Glutamatergic neuron (in vitro differentiated cells): ENCODE measurements at places on chromosomes 2 and 18. TPM values are rescaled to one million over a fixed set of nuclear protein-coding genes. Genes with fewer than 3 reads are reported as not detected.

DNA sequence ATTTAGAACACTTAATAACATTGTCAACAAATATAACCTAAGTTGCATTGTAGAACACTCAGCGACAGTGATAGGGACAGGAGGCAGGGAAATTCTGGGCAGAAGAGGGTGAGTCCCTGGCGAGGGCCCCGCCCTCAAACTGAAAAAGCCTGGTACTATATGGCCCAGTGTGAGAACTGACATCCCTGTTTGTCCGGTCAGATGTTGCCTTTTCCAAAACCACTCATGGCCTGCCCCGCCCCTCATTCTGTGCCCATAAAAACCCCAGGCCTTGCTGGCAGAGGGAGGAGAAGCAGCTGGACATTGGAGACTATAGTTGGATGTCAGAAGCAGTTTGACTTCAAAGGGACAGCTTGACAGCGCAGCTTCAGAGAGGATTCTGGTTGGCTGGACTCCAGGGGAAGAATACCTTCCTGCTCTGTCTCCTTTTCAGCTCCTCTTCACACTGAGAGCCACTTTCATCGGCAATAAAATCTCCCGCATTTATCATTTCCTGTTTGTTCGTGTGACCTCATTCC is 47.0 kb downstream of the FAM117B start:
- peaks cover 8% of the 10 kb centered on the region for H3K4me1 ChIP-seq
- no peak overlapping the region for H3K4me3 ChIP-seq
- H3K27ac ChIP-seq = no peak overlapping the region

DNA sequence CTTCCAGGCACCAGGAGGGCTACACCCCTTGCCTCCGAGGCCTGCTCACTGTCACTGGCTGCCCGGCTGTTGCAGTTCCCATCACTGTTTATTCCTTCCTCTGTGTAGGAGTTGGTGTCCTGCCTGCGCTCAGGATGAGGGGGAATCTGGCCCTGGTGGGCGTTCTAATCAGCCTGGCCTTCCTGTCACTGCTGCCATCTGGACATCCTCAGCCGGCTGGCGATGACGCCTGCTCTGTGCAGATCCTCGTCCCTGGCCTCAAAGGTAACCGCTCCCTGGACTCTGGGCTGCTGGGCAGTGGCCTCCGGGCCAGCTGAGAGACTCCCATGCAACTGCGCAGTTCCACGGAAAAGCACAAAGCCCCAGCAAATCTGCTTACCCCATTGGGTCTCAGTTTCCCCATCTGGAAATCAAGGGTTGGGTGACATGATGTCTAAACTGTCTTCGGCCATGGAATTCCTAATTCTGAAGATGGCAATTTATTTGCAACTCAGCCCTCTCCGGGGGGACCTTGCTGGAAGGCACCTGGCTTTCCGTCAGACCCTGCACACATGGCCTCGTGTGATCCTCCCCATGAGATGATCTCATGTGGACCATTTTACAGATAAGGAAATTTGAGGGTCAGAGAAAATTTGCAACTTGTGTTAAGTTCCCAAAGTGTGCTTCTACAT is 9.4 kb downstream of the COLEC11 start:
- no peak overlapping the region for H3K27ac ChIP-seq
- no peak overlapping the region for H3K4me3 ChIP-seq
- H3K4me1 ChIP-seq = peaks cover 3% of the 10 kb centered on the region
- no peak for DNase-seq
- H3K27me3 ChIP-seq = no peaks in the 10 kb centered on the region
- H3K36me3 ChIP-seq = no peaks in the 10 kb centered on the region

Gene HOXD13
- total RNA-seq = 0.17 TPM

DNA sequence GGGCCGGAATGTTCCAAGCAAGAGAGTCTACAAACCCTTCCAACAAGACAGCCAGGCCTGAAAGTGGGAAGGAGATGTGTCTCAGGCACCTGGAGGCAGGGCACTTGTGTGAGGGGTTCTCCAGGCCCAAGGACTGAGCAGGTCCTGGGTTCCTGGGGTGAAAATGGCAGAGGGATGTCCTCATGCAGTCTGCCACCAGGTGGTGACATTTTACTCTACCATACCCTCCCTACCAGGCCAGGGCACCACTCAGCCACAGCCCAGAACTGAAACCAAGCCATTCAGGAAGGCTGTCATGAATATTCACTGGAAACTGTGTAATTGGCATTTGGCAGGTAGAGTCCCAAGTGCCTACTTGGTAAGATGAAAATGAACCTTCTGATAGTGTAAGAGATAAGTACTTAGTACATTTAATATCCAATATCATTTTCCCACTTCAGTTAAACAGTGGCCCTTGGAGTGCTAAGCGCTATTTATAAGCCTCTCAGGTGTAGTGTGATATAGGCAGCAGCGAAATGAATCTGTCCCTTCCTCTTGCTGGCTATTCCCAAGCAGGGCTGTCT is 185.1 kb downstream of the MYO5B start:
- H3K36me3 ChIP-seq = no peaks in the 10 kb centered on the region
- peaks cover 17% of the 10 kb centered on the region for H3K4me1 ChIP-seq
- H3K4me3 ChIP-seq = no peak overlapping the region
- no peak overlapping the region for H3K27ac ChIP-seq

DNA sequence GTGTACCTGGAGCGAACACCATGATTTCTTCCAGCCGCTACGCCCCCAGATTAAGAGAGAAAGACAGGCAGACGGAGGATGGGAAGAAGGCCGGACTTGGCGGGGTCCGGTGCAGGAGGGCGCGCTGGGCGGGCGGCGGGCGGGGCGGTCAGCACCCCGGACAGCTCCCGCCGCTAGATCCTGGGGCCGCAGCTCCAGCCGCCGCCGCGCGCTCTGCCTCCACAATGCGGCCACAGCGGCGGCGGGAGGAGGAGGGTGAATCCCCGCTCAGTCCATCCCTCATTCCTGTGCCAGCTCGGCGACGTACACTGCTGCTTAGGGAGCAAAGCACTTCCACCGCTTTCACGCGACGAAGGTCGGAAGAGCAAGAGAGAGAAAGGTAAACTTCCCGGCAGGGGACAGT is at the start of gene AKAIN1:
Gene AKAIN1 (minus strand): TSS at position 226 of the 403 bp plus-strand sequence. CDS start 204 bp downstream, at position 22.
- peak within 1 kb of the TSS; percentile 98 for H3K4me3 ChIP-seq
- H3K4me1 ChIP-seq = peaks cover 39% of the 10 kb centered on the region
- H3K27me3 ChIP-seq = peaks cover 14% of the 10 kb centered on the region
- no peaks in the 10 kb centered on the region for H3K36me3 ChIP-seq
- peak; percentile 69 for DNase-seq

- peaks cover 12% of the 10 kb centered on the region for H3K4me1 ChIP-seq
- H3K36me3 ChIP-seq = peaks cover 3% of the 10 kb centered on the region
- peak overlapping the region; percentile 82 for H3K4me3 ChIP-seq
- DNase-seq = peak; percentile 49
- H3K27ac ChIP-seq = no peak overlapping the region
These were observed 665 bp downstream of the MCM6 start for GRCh38 chr2:135875491-135876065.

Gene CIB4
- total RNA-seq = not detected

GRCh38 chr2:204477358-204477950 is 67.8 kb upstream of the PARD3B start:
- H3K36me3 ChIP-seq = no peaks in the 10 kb centered on the region
- no peak overlapping the region for H3K27ac ChIP-seq
- no peaks in the 10 kb centered on the region for H3K4me1 ChIP-seq
- no peak for DNase-seq
- H3K4me3 ChIP-seq = no peak overlapping the region

DNA sequence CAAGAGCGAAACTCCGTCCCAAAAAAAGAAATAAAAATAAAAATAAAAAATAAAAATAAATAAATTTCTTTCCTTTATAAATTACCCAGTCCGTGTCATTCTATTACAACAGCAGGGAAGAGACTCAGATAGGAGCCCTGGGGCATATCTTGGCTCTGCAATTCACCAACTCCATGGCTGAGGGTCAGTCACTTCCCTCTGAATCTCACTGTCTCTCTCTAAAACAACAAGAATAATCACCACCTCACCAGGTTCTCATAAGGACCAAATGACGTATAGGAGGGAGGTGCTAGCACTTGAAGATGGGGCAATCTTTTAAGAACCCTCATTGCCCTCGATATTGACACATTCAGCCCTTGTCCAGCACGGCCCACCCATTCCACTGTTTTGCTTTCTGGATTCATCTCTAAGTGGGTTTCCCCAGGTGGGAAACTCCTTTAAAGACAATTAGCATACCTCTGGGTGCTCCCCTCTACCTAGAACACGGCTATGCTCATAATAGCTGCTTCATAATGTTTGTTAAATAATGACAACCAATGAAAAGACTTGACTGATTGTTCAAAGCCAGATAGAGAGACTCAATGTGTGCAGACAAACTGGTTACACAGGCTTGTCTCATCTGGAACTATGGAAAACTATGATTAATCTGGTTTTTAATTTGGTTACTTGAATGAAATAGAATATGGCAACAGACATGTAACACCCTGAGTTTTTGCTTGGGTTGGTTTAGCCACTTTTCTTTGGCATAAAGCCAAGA is 15.1 kb downstream of the MYCN start:
- H3K4me1 ChIP-seq = peaks cover 2% of the 10 kb centered on the region
- DNase-seq = no peak
- H3K4me3 ChIP-seq = no peak overlapping the region
- H3K36me3 ChIP-seq = no peaks in the 10 kb centered on the region
- no peaks in the 10 kb centered on the region for H3K27me3 ChIP-seq
- no peak overlapping the region for H3K27ac ChIP-seq

DNA sequence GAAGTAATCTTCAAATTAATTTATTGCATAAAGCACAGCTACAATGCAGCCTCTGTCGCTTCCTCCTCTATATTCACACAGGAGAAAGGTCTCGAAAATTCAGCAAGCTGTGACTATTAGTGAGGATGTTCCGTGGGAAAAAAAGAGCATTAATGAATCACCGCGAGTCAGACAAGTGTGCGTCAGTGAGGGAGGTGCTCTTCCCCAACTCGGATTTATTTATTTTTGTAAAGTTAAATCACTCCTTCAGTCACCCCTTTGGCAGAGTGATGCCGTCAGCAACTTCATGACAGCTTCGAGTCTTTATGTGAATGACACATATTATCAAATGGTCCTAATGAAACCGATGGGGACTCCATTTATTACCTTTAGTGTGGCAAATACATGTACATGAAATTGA is 648.9 kb upstream of the SALL3 start:
- H3K36me3 ChIP-seq = no peaks in the 10 kb centered on the region
- H3K4me3 ChIP-seq = no peak overlapping the region
- no peak for DNase-seq
- no peak overlapping the region for H3K27ac ChIP-seq
- H3K27me3 ChIP-seq = peaks cover 5% of the 10 kb centered on the region
- no peaks in the 10 kb centered on the region for H3K4me1 ChIP-seq

Gene SERPINB3
- total RNA-seq = not detected

Gene MARCO
- not detected for total RNA-seq

DNA sequence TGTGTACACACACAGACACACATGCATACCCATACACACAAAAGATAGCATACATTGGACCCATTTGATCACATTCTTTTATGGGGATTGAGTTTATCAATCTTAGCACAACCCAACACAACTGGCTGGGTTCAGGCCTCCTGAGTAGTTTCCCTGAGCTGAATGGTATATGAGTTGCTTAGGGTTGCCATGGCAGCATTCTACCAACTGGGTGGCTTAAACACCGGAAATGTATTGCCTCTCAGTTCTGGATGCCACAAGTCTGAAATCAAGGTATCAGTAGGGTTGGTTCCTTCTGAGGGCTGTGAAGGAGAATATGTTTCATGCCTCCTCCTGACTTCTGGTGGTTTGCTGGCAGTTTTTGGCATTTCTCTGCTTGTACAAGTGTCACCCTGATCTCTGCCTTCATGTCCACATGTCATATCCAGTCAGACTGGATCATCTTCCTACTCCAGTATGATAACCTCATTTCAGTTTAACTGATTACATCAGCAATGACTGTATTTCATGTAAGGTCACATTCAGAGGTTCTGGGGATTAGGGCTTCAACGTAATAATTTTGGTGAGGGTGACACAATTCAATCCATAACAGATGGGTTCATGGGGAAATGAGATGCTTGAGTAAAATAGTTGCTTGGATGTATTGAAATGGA is 212.7 kb downstream of the KCNE4 start:
- peaks cover 2% of the 10 kb centered on the region for H3K27me3 ChIP-seq
- no peak for DNase-seq
- no peaks in the 10 kb centered on the region for H3K36me3 ChIP-seq
- no peaks in the 10 kb centered on the region for H3K4me1 ChIP-seq
- no peak overlapping the region for H3K4me3 ChIP-seq

Gene CCBE1
- 0.81 TPM for total RNA-seq

Gene PPP3R1
- 53.4 TPM for total RNA-seq

- no peak overlapping the region for H3K27ac ChIP-seq
- peaks cover 5% of the 10 kb centered on the region for H3K36me3 ChIP-seq
- no peak overlapping the region for H3K4me3 ChIP-seq
- H3K27me3 ChIP-seq = no peaks in the 10 kb centered on the region
- H3K4me1 ChIP-seq = peaks cover 5% of the 10 kb centered on the region
These were observed 34.1 kb downstream of the SOCS6 start for GRCh38 chr18:70322928-70323327.

Gene TGOLN2
- 47.1 TPM for total RNA-seq

Gene NT5DC4
- total RNA-seq = not detected

DNA sequence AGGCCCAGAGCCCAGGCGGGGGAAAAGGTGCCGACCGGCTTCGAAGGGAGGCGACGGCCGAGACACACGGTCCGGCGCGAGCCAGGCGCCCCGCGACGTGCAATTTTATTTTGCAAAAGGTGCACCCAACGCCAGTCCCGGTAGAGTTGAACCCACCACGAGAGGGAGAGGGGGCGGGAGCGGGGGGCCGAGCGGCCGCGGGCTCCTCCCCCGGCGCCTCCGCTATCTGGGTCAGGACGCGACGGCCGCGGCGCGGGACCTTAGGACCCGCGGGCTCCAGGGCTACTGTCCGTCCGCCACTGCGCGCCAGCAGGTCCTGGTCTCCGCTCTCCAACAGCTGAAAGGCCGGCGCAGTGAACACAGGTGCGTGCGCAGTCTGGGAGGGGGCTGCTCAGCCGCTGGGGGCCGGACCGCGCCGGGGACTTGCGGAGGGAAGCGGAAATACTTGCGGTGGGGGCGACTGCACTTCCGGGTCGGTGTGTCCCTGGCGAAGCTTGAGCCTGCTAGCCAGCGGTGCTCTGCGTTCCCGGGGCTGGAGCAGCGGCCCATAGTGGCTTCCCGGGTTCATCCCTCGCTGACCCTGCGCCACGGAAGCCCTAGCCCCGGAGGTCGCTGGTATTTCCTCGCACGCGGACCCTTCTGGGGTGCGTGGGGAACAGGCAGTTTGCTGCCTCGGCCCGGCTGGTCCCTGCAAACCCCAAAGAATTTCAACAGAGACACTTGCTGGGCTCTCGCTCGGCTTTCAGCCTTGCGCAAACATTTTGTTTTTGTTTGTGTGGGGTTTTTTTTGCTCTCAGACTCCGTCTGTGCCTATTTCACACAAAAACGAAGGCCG is at the start of gene RMDN2:
Gene RMDN2 (plus strand): TSS at position 225 of the 835 bp plus-strand sequence. CDS start 3,991 bp downstream, outside the sequence.
- DNase-seq = peak; percentile 96
- H3K4me3 ChIP-seq = peak within 1 kb of the TSS; percentile 94
- H3K36me3 ChIP-seq = no peaks in the 10 kb centered on the region
- peak within 1 kb of the TSS; percentile 95 for H3K27ac ChIP-seq

GRCh38 chr2:241636182-241637017 is 558 bp downstream of the THAP4 start:
- peaks cover 7% of the 10 kb centered on the region for H3K27me3 ChIP-seq
- H3K27ac ChIP-seq = peak overlapping the region; percentile 68
- H3K4me3 ChIP-seq = peak overlapping the region; percentile 85

GRCh38 chr18:58527285-58527951 is 101.5 kb downstream of the ALPK2 start:
- no peaks in the 10 kb centered on the region for H3K4me1 ChIP-seq
- no peak for DNase-seq
- no peaks in the 10 kb centered on the region for H3K27me3 ChIP-seq
- H3K4me3 ChIP-seq = no peak overlapping the region
- H3K36me3 ChIP-seq = no peaks in the 10 kb centered on the region

- peaks cover 2% of the 10 kb centered on the region for H3K27me3 ChIP-seq
- H3K36me3 ChIP-seq = no peaks in the 10 kb centered on the region
- peak overlapping the region; percentile 11 for H3K27ac ChIP-seq
- H3K4me3 ChIP-seq = no peak overlapping the region
- peaks cover 12% of the 10 kb centered on the region for H3K4me1 ChIP-seq
These were observed 532.0 kb upstream of the POU3F3 start for GRCh38 chr2:104321796-104322349.

Gene IL1R2
- not detected for total RNA-seq

Gene EMX1
- 0.54 TPM for total RNA-seq

Gene TWIST2
- not detected for total RNA-seq
